Right renal pelvis (tissue), 4 donors: ENCODE measurements at places on chromosomes 13 and 19. TPM values are rescaled to one million over a fixed set of nuclear protein-coding genes. Genes with fewer than 3 reads are reported as not detected.

Gene HSD17B14
- polyA plus RNA-seq, result 25.9 TPM

Gene SERTM1
- 0.69 TPM for polyA plus RNA-seq

Gene APC2
- 0.97 TPM for polyA plus RNA-seq

Gene SHISA2
- polyA plus RNA-seq, result 62.6 TPM

Gene ZNF575
- 1.9 TPM for polyA plus RNA-seq

Gene RGCC
- 12.1 TPM for polyA plus RNA-seq

Gene ADAMTS10
- polyA plus RNA-seq, result 27.7 TPM

Gene MZT1
- 27.7 TPM for polyA plus RNA-seq

- no peak for DNase-seq
Measured at GRCh38 chr19:1183543-1184172, 9.6 kb upstream of the SBNO2 start.

DNA sequence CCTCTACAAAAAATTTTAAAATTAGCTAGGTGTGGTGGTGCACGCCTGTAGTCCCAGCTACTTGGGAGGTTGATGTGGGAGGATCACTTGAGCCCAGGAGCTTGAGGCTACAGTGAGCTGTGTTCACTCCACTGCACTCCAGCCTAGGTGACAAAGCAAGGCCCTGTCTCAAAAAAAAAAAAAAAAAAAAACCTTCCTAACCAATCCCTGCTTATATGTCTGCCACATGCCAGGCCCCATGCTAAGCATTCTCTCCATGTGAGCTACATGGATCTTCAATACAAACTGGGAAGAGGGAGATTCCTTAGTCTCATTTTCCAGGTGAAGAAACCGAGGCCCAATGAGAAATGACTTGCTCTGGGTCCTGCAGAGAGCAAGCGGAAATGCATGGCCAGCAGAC is 2.3 kb upstream of the OVOL3 start:
- DNase-seq, result no peak

DNA sequence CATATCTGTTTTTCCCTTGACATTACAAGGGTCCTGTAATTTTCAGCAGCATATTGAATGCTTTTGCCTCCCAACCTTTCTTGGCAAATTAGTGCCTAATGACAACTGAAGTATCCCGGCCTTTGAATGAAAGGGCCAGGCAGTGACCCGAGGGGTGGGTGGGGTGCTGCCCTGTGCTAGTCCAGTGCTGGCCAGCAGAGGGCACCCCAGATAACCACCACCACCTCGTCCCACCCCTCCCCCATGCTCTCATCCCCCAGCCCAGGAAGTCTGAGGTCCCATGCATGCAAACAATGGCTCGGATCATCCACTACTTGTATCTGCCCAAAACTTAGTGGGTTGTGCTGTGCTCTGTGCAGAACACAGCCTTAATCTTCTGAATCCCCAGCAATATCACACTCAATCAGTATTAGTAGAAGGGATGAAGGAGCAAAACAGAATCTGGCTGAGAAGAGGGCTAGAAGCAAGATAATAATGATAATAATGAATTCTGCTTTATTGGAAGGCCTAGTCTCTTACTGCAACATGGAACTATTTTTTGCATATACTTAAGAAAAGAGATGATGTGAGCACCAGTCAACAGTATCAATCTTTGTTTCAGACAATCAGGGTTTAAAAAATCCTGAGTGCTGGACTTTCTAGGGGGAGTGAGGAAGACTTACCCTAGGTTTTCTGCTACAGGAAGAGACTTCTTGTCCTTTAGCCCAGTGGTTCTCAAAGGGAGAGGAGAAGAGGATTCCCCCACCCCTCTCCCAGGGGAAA is 3.8 kb downstream of the ATP12A start:
- DNase-seq, result no peak

DNA sequence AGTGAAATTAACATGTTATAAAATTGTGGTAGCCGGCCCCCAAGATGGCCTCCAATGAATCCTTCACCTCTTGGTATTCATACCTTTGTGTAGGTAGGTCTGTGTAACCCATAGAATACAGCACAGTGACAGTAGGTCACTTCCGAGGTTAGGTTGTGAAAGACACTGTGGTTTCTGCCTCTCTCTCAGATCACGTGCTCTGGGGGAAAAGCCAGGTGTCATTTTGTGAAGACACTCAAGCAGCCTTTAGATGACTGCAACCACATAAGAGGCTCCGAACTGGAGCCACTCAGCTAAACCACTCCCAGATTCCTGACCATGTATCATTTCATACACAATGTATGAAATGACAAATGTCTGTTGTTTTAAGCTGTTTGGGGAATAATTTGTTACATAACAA is 9.8 kb upstream of the USPL1 start:
- no peak for DNase-seq

DNA sequence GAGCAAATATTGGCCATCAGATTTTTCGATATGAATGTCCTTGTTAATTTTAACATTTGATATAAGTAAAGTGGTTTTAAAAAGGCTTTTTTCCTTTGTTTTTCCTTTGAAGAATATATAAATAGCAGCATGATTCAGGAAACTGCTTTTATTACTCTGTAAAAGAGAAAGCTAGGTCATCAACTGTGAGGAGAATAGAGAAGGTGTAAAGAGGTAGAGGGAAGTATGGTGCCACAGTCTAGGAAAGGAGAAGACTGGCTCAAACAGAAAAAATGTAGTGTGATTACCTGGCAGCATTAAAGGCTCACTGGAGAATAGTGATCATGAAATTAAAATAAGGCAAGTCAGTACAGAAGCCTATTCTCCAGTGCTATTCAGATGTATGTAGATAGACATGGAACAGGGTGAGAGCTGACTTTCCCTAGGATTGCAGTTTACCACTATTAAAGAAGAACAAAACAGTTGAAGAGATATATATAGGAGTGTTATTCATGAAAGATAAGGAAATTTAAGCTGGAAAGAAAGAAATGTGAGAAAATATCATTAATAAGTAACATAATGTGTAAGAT is 1115.9 kb upstream of the PCDH9 start:
- DNase-seq, result no peak

GRCh38 chr13:96279904-96280303 is 190.0 kb downstream of the HS6ST3 start:
- no peak for DNase-seq

DNA sequence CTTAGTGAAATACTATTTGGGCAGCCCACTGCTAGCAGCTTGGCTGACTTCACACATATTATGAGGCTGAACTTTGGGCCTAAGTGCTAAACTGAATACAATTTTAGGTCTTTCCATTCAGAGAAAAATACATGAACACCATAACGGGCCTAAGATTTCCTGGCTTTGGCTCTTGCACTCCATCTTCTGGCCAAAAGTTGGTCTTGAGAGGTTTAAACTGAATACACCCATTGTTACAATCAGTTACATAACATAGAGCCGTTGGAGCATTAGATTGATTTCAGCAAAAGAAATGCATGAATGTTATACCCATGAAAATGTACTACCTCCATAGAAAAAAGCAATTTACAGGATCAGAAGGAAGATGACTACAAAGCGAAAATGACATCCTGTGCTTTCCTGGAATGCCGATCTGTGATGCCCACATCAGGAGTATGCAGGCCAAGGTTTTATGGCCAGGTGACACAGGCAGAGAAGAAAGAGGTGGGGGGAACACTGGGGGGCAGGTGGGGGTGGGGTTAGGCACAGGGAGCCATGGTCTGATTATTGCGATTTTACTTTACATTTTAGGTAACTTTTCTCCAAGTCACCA is 11.1 kb upstream of the SHISA2 start:
- DNase-seq, result no peak

DNA sequence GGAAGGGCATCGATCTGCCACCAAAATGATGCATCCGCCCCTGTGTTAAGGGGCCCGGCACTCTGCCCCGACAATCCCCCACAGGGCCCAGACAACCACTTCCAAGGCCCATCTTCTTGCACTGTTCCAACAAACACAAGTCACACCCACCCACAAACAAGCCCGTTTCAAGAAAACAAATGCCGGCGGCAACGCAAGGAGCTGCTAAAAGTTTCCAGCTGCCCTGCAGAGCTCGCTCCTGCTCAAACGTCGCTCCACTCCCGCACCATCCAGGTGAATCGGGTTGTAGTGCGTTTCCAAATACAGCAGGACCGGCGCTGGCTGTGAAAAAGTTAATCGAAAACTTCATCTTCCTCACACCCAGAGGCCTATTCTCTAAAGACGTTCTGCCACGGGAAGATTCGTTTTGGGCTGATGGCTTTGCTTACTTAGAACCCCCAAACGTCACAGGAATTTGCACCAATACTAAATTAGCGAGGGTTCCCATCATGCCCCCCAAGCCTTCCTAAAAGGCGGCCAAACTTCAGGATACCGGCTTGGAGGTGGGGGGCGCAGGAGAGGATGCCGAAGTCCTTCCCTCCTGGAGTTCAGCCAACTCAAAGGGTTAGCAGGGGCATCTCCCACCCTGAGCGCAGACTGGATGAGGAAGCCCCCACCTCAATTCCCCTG is 107.4 kb upstream of the DOCK9 start:
- no peak for DNase-seq

- no peak for DNase-seq
Measured at GRCh38 chr19:33514885-33515551, 6.6 kb downstream of the PEPD start.

DNA sequence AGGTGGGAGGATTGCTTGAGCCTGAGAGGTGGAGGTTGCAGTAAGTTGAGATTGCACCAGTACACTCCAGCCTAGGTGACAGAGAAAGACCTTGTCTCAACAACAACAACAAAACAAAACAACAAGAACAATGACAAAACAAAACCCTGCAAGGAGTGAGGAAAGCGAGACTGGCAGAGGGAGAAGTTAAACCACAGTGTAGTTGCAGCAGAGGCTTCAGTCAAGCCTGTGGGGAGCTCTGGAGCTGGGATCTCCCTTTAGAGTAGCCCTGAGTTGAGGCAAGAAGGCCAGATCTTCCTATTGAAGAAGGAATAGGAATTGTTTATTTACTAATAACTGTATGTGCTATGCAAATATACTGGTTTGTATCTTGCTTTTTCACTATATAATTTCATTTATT is 25.3 kb upstream of the RNASEH2B start:
- DNase-seq, result no peak

- DNase-seq, result no peak
Measured at GRCh38 chr19:4342314-4342614, 1.1 kb upstream of the MPND start.

DNA sequence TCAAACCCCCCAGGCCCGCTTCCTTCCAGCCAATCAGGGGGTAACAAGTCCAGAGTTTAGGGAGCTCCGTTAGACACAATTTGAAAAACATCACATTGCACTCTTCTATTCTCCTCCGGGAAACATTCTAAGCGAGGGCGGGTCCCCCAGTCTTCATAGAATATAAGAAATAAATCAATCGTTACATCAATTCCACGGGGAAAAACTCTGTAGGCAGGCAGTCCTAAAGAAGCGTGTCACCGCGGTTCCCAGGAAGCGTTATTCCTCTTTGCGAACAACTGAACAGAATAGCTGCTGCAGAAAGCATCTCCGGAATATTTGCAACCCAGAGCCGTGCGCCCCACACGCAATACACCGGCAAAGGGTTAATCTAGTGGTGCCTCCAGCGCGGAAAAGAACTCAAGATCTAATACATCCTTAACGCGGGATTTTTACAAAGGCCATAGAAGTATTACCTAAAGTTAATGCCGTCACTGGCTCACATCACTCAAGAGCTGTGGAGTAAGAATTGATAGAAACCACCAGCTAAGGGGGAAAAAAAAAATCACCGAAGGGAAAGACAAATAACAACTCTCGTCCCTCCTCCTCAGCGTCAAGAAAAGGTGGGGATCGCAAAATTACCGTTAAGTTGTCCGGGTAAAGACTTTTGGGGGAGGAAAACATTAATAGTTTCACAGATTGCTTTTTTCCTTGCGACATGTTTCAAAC is 65.1 kb downstream of the KCNRG start:
- no peak for DNase-seq

DNA sequence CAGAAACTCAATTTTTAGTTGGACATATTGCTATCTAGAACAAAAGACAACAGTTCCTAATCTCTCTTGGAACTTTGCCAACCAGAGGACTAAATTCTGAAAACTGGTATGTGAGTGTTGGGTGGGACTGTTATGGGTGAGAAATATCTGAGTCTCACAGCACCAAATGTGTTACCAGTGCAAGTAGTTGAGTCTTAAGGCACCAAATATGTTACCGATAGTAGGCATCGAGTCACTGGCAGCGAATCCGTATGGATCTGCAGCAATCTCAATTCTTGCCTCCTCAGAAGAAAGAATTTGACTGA is 575.2 kb downstream of the DACH1 start:
- DNase-seq, result no peak

- no peak for DNase-seq
Measured at GRCh38 chr19:8022275-8022674, 16.8 kb upstream of the ELAVL1 start.

GRCh38 chr13:68099631-68100030 is 869.5 kb upstream of the PCDH9 start:
- DNase-seq, result no peak

DNA sequence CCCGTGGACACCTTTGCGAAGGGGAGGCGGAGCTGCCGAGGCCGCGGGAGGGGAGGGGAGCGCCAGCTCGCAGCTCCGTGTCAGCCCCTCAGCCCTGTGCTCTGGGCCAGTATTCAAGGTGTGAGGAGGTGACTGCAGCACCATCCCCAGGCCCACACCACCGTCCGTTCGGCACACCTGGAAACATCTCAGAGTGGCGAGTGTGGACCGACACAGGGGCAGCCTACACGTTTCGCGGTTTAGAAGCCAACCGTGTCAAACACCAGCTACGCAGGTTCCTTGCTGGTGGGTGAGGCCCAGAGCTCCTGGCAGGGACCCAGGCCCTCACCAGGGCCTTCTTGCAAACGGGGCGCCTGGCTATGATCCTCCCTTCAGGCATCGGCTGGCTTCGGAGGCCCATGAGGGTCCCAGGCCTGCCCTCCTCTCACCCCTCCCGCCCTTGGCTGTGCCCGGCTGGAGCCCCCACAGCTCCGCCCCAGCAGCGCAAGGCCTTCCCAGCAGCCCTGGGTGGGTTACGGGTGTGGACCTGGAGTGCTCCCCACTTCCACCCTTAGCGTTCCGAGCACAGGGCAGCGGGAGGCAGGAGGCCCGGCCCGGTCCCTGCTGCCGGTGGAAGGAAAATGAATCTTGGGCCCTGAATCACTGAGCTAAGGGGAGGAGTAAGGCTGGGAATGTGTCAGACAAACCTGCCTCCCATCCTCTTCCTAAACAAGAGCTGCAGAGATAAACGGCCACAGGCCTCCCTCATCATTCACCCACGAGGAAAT is 1.2 kb downstream of the C13orf46 start:
- DNase-seq, result no peak

GRCh38 chr19:51386882-51387520 is 773 bp downstream of the LIM2 start:
- no peak for DNase-seq

- no peak for DNase-seq
Measured at GRCh38 chr13:62482351-62482750, 1066.7 kb upstream of the PCDH20 start.

GRCh38 chr13:105625691-105626090 is 909.8 kb downstream of the EFNB2 start:
- DNase-seq, result no peak

DNA sequence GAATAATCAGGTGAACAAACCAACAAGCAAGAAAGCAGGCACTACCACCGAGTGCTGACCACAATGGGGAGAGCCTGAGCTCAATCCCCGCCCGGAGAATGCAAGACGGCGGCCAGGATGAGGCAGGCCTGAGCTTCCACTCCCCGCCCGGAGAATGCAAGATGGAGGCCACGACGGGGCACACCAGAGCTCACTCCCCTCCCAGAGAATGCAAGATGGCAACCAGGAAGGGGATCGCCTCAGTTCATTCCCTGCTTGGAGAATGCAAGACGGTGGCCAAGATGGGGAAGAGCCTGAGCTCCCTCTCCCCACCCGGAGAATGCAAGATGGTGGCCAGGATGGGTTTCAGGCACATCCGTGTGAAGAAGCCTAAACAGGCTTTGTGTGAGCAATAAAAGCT is 24.7 kb upstream of the MIER2 start:
- DNase-seq, result no peak
